ENCODE measurements at places on chromosomes 16 and 17.

- DNase-seq: no peak
These were observed 24.3 kb downstream of the POLR3E start for GRCh38 chr16:22321340-22322001.

GRCh38 chr17:64158831-64159590 is 29.1 kb upstream of the ERN1 start:
- no peak for DNase-seq

- no peak for DNase-seq
These were observed 121.7 kb downstream of the HIC1 start for GRCh38 chr17:2176499-2177169.

DNA sequence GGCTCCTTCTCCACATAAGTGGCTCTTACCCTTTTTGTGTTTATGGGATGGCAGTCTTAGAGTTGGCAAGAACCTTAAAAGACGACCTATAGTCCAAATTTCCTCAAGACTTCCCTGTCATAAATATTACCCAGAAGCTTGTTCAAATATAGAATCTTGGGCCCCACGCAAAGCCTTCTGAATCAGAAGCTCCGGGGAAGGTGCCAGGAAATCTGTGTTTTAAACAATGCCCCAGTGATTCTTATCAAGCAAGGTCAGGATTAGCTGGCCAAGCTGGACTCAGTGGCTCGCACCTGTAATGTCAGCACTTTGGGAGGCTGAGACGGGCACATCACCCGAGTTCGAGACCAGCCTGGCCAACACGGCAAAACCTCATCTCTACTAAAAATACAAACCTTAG is 85.7 kb downstream of the TIMM22 start:
- DNase-seq: no peak

DNA sequence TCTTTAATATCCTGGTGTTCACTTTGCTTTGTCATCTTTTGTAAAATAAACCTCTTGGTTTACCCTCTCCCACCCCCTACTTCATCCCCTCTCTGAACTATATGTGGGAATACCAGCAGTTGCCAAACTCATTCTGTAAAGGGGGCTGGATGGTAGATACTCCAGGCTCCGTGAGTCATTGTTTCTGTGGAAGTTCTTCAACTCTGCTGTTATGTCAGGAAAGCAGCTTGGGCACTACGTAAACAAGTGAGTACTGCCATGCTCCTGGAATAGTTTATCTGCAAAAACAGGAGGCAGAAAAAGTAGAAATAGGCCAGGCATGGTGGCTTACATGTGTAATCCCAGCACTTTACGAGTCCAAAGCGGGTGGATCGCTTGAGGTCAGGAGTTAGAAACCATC is 17.6 kb downstream of the MVP start:
- DNase-seq: no peak
